Skin of body (tissue), 3 donors: ENCODE measurements at places on chromosomes 3 and 15. TPM values are rescaled to one million over a fixed set of nuclear protein-coding genes. Genes with fewer than 3 reads are reported as not detected.

DNA sequence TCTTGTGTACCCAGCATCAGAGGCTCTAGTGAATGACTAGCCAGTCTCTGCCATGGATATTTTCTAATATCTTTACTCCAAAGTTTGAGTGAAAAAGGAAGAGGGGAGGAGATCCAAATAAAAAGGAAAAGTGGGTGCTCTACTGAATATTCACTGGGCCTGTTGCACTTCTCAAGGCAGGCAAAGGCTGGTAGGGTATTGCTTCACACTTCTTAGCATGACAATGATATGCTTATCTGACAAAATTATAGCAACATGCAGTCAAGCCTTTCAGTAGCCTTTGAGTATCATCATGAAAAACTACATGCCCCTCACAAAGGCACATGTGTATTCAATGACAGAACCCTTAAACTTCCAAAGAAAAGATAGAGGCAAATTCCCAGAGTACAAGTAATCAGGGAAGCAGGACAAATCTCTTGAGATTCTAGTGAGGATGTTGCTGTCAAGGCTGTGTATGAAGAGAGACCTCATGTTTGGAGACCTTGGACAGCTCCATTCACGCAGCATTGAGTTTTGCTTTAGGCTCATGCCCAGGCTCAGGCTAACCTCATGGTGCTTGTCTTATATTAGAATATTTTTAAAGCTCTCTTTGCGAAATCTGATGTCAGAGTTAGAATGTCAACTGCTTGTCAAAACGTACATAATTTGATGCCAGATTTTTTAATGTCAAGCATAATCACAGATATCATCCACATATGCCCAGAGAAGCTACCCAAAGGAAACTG lies 506.9 kb downstream of the OCA2 start:
- no peak for DNase-seq

The CCR3 gene
- total RNA-seq = 0.49 TPM

The ITGA11 gene
- 5.7 TPM for total RNA-seq

The TMC3 gene
- 0.20 TPM for total RNA-seq

- DNase-seq = no peak
These were observed 567 bp downstream of the TICRR start for GRCh38 chr15:89575656-89576416.

GRCh38 chr3:193702967-193703366 lies 110.0 kb downstream of the OPA1 start:
- peak; percentile 58 for DNase-seq

DNA sequence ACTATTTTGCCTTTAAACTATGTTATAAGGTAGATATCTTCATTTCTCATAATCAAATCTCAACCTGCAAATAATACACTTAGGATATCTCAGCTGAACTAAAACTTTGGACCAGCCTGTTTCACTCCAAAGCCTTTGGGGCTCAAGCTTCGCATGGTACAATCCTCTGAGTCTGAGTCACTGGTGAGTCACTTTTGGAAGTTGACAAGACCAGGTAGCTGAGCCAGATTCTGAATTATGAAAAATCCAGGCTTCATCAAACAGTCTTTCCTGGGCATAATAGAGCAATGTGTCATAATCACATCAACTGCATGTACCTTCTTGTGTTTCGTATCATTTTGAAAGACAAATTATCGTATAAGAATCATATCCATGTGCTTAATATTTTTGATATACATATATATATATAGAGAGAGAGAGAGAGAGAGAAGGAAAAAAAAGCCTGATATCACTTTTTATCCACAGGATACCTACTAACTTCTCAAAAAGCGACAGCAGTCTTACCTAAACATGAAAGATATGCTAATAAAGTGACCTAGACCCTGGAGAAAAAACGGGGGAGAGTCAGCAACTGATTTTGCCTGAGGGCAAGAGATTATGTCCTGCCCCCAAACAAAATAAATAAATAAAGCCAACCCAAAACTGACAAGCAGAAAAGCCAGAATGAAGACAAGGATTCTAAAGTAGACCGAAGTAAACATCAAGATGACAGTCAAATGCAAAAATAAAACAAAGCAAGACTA lies 263.9 kb upstream of the TGFBR2 start:
- DNase-seq = no peak

GRCh38 chr15:57962887-57963286 lies 102.6 kb downstream of the ALDH1A2 start:
- DNase-seq = no peak

- no peak for DNase-seq
These were observed 310.8 kb downstream of the SHQ1 start for GRCh38 chr3:72537448-72537847.

GRCh38 chr3:100269410-100270214 lies 8.8 kb downstream of the TBC1D23 start:
- DNase-seq = no peak

DNA sequence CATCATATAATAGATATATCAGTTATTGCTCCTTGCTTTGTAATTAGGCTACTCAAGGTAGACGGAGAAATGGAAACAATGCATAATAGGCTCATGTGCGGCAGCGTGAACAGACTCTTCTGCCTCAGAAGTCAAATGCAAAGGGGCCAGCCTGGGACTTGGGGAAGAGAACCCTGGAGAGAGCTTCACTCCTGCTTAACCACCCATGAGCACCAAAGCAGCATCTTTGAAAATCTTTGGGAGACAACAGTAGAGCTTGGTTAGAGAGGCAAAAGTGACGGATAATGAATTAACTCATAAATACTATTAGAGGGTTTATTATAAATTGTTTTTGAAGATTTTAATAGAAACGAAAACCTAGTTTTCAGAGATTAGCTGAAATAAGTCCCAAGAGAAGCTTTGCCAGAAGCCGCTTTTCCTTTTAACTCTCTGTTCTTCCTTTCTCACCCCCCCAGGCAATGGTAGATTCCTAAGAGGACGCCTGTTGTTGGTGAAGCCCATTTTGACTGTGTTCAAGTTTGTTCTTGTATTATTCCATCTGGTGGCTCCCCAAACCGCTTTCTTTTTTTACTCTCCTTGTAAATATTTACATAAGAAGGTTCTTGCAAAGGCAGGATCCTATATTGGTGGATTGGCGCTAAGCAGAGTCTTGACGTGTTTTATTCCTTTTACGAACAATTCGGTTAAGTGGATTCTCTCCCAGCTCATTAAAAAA lies 196.0 kb upstream of the TPRG1 start:
- no peak for DNase-seq

The SOX14 gene
- total RNA-seq = not detected

The ANKRD63 gene
- not detected for total RNA-seq

The ZNF502 gene
- 6.8 TPM for total RNA-seq

GRCh38 chr15:98740963-98741362 lies 92.6 kb downstream of the IGF1R start:
- no peak for DNase-seq

- no peak for DNase-seq
These were observed 268.1 kb downstream of the ULK4 start for GRCh38 chr3:41693799-41694198.

The GPR149 gene
- not detected for total RNA-seq

GRCh38 chr15:49062900-49063299 lies 16.7 kb upstream of the SECISBP2L start:
- DNase-seq = no peak

The PAQR5 gene
- 7.2 TPM for total RNA-seq

The CASR gene
- not detected for total RNA-seq

The UBAP1L gene
- 2.2 TPM for total RNA-seq

GRCh38 chr15:84982301-84982920 lies 755 bp downstream of the PDE8A start:
- DNase-seq = peak; percentile 19

DNA sequence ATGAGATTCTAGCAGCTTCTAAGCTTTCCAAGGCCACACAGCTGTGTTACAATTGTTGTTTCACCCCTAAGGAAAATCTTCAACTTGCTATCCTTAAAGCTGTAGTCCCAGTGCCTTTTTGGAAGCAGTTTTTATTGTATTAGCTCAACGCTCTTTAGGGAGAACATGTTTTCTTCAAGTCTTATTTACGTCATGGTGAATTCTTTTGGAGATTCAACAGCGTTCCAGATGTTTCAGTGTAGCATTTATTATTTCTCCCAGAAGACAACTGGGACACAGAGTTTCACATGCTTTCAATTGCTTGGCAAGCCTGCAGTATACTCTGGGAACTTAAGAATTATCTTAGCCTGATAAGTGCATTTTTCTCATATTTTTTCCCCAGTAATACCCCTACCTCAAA lies 888.3 kb downstream of the PLOD2 start:
- DNase-seq = peak; percentile 98

DNA sequence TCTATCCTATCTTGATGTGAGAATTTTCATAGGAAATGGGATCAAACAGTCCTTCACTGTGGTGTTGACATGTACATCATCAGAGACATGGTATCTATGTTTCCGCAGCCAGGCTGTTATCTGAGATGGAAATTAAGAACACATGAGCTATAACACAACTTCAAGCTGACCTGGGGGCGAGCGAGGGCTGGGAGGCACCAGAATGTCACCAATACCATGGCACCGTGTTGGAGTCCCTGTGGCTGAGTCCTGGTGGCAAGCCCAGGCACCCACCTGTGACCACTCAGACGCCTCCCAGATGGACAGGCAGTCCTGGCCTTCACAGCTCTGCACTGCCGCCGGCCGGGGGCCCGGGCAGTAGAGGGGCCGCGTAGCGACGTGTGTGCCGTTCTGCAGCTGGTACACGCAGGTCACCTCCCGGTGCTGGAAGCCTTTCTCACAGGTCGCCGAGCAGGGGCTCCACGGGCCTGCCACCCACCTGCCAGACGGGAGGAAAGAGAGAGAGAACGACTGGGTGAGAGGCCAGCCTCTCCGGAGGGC lies 263.9 kb upstream of the LYSMD4 start:
- no peak for DNase-seq

DNA sequence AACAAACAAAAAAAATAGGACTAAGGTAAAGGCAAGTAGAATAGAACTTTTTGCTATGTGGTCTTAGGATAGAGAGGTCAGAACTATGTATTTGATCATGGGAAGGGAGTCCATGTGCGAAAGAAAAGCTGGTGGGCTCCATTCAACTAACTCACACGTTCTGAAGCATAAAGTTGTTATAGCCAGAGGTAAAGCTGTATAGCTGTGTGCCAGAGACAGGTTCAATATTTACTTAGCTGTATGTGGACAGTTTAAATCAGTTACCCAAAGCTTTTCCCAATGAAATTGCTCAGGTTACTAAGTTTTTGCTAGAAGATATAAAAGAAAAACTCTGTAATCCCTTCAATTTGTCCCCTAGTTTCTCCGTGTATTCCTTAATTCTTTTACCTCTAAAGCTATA lies 37.8 kb downstream of the ADGRG7 start:
- DNase-seq = no peak

DNA sequence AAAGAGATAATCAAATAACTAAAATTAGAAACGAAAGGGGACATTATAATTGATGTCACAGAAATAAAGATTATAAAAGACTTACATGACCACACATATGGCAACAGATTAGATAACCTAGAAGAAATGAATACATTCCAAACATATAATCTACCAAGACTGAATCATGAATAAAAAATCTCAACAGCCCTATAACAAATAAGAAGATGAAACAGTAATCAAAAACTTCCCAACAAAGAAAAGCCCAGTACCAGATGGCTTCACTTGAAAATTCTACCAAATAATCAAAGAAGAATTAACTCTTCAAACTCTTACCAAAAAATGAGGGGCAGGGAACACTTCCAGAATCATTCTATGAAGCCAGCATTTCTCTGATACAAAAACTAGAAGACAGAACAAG lies 11.8 kb downstream of the TOP2B start:
- no peak for DNase-seq

The GHSR gene
- total RNA-seq = not detected

The ITIH1 gene
- 1.3 TPM for total RNA-seq

The EOMES gene
- total RNA-seq = 0.49 TPM

- no peak for DNase-seq
These were observed 68.4 kb upstream of the CD96 start for GRCh38 chr3:111473550-111473949.

The FAM107A gene
- 0.59 TPM for total RNA-seq

- no peak for DNase-seq
These were observed 11.4 kb downstream of the NEK10 start for GRCh38 chr3:27357665-27358258.

GRCh38 chr3:39378088-39378487 lies 5.1 kb upstream of the SLC25A38 start:
- DNase-seq = no peak

DNA sequence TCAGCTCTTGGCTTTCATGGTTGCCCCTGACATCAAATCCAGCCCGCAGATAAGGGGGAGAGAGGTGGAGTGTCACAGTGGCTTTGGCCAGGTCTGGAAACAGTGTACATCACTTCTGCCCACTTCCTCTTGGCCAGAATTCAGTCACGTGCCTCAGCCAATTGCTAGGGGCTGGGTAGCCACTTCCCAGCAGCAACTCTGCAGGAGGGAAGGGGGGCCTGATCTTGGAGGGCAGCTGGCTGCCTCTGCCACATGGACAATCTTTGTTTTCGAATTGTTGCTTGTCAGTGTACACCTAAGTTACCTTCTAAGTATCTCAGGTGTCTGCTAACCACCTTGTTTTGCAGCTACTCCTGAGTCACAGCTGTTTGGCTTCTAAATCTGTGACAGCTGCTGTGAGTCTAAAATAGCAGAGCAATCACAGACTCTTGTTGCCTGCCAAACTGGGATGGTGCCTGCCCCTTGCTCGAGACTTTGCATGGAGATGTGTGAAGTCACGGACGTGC lies 41.0 kb upstream of the LIMD1 start:
- peak; percentile 26 for DNase-seq

GRCh38 chr3:47283193-47283537 lies 421 bp downstream of the KLHL18 start:
- DNase-seq = no peak

DNA sequence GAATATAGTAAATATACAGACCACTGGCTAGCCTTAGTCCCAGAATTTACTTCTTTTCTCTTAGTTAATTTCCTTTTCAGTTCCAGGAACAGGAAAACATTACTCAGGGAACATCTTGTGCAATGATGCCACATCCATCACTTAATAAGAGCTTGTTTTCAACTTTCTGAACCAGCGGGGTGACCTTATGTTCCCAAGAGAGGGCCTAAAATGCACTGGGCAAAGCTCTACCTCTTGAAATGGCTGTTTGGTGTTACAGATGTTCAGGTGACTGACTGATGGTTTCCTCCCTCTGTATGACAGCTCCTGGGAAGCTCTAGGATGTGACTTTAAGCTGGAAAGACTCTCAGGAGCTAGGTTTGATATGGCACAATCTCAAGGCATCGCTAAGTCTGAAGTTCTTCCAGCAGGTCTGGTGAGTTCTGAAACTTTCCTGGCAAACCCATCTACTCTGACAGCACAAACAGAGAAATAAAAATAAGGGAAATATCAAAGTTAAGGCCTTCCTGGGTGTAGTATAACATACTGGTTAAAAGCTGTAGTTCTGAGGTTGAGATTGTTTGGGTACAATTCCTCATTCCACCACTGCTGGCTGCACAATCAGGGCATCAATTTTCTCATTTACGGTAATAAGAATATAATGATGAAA lies 98.6 kb downstream of the ZIC1 start:
- DNase-seq = no peak

The DUOX2 gene
- total RNA-seq = 0.79 TPM

GRCh38 chr3:105377716-105378115 lies 11.0 kb downstream of the ALCAM start:
- no peak for DNase-seq
